ENCODE measurements at places on chromosomes 5 and 9.

GRCh38 chr5:172175263-172175719 is 12.7 kb downstream of the STK10 start:
- peak; percentile 92 for DNase-seq

DNA sequence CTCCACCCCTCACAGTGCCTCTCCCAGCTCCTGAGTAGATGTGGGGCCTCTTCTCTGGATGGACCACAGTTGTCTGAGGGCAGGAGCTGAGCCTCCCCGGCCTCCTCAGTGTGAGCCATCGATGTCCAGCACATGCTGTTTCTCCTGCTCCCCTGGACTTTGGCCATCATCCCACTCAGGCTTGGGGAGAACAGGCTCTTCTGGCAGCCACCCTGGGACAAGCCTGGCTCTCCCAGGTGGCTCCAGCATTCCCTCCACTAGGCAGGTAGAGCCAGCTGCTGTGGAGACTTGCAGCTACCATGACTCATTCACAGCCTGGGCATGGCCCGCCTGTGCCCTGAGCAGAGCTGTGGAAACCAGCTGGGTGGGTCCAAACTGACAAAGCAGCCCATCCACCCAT is 77.0 kb downstream of the CSNK1A1 start:
- DNase-seq = no peak

- no peak for DNase-seq
These were observed 685.3 kb upstream of the EDIL3 start for GRCh38 chr5:85069659-85070640.

GRCh38 chr9:71762900-71763653 is 5.2 kb downstream of the CEMIP2 start:
- no peak for DNase-seq

GRCh38 chr9:110900456-110900855 is 137.8 kb downstream of the LPAR1 start:
- no peak for DNase-seq

DNA sequence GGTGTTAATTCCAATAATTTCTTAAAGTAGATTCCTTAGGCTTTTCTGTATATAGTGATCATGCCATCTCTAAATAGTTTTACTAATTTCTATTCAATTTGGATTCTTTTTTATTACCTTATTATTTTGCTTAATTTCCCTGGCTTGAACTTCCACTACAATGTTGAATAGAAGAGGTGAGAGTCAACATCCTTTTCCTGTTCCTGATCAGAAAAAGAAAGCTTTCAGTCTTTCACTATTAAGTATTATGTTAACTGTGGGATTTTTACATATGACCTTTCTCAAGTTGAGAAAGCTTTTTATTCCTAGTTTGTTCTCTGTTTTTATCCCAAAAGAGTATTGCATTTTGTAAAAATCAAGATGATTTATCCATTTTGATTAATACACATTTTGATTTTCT is 574.5 kb upstream of the TLE4 start:
- DNase-seq = no peak

GRCh38 chr9:13023498-13023897 is 248.7 kb downstream of the LURAP1L start:
- DNase-seq = no peak

DNA sequence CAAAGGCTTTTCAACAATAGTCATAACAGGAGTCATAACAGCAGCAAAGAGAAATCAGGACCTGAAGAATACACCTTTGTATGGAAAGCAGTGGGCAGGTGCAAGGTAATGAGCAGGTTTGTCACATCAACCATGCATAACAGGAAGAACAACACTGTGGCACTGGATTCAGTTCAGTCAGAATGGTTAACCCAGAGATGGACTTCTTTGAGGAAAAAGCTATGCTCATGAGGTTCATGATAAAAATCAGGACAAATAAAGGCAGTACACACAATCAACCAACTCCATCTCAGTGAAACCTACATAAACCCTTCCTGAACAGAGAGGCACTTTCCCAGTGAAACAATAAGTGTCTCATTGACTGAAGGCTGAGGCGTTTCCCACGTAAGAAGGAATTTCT is 27.0 kb downstream of the ABITRAM start:
- DNase-seq = no peak

DNA sequence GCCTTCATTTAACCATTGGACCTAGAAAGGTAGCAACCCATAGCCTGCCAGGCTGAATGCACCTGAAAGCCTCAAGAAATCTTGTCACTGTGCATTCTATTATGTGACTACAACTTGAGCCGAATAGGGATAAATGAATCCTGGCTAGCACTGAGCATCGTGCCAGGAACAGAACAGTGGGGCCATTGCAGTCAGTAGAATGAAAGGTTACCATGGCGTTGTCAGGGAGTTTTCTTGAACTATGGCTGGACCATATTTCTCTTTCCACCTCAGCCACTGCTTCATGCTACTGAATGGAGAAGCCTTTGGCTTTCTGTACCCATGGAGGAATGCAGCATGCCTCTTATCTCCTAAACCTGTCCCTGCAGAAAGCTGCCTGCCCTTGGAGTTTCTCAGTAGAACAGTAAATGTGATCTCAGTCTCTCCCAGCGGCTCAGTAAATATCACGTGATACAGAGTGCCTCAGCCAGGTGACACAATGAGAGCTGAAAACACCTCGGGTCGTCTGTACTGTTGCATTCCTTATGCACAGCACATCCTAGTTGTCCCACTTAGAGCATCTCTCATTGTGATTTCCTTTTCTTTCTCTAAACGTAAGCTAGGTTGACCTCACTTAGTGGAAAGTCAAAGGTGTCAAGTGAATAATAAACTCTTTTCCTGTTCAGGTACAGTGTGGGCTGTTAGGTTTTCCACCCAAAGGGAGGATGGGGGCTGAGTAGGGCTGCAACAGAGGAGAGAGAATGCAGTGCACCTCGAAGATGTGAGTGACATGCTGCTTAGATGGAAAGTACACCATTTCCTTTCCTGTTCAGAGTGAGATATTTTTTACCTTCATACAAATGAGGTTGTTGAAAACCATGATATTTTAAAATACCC is 115.3 kb downstream of the MACIR start:
- DNase-seq = no peak

GRCh38 chr5:138138949-138139780 is at the start of gene NME5:
NME5 (minus strand) TSS chr5:138139428; CDS start chr5:138138780, 648 bp downstream.
- peak; percentile 7 for DNase-seq

- DNase-seq = no peak
These were observed 30.2 kb upstream of the HTR4 start for GRCh38 chr5:148684528-148684927.

DNA sequence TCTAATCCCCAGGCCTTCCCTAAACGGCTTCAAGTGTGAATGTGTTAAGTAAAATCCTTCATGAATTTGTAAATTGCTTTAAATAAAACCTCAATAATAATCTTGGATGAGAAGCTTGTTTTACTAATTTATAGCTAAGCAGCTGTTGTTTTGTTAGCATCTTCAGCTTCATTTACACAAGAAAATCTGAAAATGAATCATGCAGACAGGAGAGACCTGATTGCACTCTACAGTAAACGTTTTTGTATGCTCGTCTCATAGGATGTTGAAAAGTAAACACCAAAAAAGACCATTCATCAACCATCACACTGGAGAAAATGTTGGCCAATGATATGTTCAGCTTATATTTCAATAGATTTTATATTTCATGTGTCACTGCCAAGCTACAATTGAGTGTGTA is 40.4 kb upstream of the MAP3K1 start:
- DNase-seq = no peak

DNA sequence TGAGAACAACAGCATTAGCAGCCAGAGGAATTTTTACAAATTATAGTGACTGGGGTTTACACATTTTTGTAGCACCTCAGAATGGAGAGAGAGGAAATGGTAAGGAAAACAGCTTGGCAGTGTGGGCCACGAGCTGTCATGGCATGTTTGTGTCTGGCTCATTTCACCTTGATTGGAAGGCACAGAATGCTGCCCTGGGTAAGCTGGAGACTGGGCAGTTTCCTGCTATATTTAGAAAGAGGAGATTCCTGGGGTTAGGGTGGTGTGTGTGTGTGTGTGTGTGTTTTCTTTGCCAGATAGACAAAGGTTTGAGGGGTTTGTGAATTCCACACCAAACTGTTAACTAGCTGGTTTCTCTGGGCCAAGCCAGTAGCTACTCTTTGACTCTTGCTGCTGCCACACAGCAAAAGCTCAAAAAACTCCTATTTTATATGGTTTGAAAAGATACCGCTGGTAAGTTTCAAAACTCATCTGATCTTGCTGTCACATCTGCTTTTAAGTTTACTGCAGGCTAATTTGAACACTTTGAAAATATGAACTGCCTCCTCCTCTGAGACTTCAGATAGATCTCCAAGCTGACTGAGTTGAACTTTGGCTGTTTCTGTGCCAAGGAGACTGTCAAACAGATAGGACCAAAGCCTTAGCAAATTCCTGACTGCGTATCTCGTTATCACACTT is 9.1 kb downstream of the ARHGAP26 start:
- DNase-seq = no peak

- no peak for DNase-seq
These were observed 126.6 kb downstream of the C9orf152 start for GRCh38 chr9:110081395-110081794.

DNA sequence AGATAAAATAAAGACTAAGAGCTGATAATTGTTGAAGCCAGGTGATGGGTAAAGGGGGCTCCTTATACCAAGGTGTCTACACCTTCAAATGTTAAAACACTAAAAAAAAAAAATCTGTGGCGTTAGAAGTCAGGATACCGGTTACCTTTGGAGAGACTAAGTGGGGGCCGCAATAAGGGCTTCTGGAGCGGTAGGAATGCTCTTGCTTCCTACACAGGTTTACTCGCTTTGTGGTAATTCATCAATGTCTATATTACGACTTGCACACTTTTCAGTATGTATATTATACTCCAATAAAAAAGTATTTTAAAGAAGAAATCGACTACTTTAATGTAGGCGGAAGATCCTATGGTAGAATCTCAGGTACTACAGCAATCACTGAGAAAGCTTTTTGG is 12.5 kb downstream of the MRPS27 start:
- no peak for DNase-seq

GRCh38 chr9:133635098-133635497 is 1.1 kb upstream of the DBH start:
- no peak for DNase-seq

- no peak for DNase-seq
These were observed 142.8 kb upstream of the RGMB start for GRCh38 chr5:98630621-98631020.

- DNase-seq = no peak
These were observed 9.6 kb upstream of the DBN1 start for GRCh38 chr5:177483042-177483441.

GRCh38 chr9:116686693-116687073 is 422 bp upstream of the TRIM32 start:
- DNase-seq = no peak

Measured in activated CD4-positive, alpha-beta T cell treated with anti-CD3 and anti-CD28 coated beads, Interleukin-2, amount 50 U/mL, for 48 hours (primary cell).